ENCODE measurements at places on chromosomes 1 and 21.

GRCh38 chr1:235326719-235327558 is 1.0 kb downstream of the ARID4B start:
- peak; percentile 54 for DNase-seq

- DNase-seq = no peak
Observed at GRCh38 chr21:31713973-31714740, 17.8 kb downstream of the SCAF4 start.

DNA sequence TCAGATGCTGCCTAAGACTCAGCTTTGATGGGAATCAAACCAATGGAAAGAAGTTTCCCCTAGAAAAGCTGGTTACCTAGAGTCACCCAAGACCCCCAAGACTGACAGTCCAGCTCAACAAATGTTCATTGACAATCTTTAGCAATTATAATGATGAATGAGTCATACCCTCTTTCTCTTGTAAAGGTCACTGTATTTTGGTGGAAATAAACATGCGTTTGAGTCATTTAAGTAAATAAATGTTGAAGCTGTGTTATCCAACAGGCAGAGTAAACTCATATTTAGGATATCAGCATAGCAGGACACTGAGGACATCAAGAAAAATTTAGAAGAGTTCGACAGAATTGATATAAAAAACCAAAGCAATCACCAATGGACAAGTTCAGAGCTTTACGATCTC is 295.9 kb downstream of the RGS7 start:
- no peak for DNase-seq

DNA sequence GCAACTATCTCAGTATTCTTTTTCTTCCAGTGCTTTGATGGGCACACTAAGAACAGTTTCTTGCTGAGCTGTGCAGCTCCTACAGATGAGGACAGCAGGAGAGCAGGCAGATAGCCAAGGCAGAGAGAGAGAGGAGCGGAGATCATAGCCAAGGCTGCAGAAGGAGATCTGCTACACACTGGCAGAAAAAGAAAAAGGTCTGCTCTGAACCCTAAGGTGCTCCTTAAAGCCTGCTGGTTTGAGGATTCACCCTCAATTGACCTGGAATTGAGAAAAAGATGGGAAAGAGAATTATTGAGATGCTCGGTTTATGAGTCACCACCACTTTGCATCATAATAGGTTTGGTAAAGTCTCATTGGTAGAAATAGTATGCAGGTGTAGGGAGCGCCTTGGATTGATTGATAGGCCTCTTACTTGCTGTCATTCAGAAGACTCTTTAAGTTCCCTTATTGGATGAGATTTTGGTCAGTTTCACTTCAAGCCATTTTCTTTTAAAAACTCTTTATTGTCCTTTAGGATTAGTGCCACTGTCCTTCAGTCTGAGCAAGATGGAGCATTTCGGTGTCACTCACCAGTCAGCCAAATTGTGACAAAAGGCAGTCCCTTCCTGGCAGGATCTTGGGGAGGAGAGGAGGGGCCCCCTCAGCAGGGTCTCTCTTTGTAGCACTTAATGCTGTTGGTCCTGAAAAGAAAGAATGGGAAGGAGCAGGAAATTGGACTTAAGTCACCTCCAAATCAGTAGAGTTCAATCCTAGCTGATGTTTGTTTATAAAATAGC is 685.0 kb downstream of the ADGRL2 start:
- peak; percentile 2 for DNase-seq

DNA sequence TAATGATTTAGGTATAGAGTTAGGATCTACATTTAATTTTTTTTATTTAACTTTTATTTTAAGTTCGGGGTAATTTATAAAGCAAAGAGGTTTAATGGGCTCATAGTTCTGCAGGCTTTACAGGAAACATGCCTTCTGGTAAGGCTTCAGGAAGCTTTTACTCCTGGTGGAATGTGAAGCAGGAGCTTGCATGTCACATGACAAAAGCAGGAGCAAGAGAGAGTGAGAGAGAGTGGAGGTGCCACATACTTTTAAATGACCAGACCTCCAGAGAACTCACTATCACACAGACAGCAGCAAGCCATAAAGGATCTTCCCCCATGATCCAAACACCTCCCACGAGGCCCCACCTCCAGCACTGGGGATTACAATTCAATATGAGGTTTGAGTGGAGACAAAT is 17.6 kb upstream of the GBP2 start:
- no peak for DNase-seq

DNA sequence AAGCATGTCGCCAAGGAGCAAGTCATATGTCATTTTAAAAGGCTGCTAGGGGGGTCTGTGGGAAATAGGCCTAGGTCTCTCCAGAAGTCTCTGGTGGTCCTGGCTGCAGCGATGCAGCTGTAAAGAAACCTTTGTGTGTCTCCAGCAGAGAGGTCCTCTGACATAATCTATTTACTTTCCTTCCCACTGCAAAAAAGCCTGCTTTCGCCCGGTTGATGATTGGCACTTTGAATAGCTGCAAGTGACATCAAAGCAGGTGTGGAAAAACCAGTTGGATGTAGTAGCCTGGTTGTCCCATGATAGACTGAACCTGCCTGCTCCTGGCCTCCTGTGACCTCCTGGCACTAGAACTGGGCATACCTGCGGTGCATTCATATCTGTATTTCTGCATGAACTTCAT is 13.8 kb downstream of the RASSF5 start:
- no peak for DNase-seq

All from SW480 (cell line).